ENCODE measurements at places on chromosomes 1 and 21. TPM values are rescaled to one million over a fixed set of nuclear protein-coding genes. Genes with fewer than 3 reads are reported as not detected.

The NFASC gene
- total RNA-seq, result 14.0 TPM

The ITGB2 gene
- total RNA-seq, result 72.2 TPM

The CNKSR1 gene
- 70.3 TPM for total RNA-seq

The SMCP gene
- total RNA-seq, result not detected

The IFI44L gene
- 3.6 TPM for total RNA-seq

The TNNI3K gene
- total RNA-seq, result 7.0 TPM

DNA sequence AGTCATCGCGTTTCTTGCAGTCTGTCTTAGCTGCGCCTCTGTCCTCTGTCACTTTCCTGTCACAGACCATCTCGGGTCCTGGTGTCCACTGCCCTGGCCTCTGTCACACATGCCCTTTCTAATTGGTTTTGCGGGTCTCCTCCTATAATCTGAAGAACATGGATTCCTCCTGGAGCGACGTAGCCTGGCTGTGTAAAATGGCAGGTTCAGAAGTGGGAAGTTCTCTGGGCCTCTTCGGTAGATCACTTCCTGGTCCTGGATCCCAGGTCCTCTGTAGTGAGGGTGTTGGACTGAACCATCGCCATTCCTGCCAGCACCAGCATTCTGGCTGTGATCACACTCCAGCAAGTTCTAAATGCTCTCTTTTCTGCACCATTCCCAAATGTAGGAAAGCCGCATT lies 857 bp downstream of the FAM3B start:
- peak; percentile 37 for DNase-seq

- no peak for DNase-seq
Observed at GRCh38 chr1:84406346-84406861, 8.1 kb downstream of the DNASE2B start.

DNA sequence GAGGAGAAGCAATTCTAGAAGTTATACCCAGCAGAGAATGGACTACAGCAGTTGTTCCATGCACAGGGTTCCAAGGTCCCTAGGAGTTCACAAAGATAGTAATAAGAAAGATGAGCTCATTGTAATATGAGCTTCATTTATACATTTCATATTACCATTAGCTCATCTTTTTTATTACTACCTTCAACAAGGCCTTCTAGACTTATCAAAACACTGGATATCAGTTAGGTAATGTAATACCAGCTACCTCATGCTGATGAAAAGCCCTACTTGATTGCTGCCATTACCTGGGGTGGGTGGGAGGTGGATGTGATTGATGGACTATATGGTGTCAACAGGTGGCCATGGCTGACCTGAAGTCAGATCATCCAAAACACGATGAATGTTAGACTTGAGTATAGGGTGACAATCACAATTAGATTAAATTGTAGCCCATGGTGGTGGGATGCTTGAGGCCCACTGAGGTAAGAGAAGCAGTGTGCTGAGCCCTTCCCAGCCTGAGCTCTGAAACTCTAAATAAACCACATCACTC lies 34.1 kb downstream of the SPATA46 start:
- no peak for DNase-seq

DNA sequence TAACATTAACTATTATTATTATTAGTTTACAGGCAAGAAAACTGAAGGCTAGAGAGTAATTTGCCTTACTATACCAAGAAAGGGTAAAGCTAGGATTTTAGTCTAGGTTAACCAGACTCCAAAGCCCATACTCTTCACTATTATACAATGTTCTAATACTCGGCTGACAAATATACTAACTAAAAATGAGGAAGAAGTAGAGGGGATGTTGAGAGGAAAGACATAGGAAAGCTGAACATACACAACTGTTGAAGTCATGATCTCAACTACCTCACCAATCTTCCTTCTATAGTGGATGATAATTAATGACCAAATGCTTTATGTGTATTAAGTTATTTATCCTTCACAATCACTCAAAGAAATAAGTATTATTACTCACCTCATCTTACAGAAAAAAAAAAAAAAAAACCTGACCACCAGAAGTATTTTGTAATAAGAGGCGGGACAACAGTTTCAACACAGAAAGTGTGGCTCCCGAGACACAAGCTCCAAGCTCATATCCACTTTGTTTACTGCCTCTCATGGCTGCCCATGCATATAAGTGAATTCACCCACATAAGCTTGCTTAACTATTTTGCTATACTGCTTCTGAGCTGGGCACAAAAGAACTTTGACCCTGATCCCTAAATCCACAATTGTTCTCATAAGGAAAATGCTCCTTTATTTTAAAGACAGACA lies 78.0 kb downstream of the USP1 start:
- no peak for DNase-seq

DNA sequence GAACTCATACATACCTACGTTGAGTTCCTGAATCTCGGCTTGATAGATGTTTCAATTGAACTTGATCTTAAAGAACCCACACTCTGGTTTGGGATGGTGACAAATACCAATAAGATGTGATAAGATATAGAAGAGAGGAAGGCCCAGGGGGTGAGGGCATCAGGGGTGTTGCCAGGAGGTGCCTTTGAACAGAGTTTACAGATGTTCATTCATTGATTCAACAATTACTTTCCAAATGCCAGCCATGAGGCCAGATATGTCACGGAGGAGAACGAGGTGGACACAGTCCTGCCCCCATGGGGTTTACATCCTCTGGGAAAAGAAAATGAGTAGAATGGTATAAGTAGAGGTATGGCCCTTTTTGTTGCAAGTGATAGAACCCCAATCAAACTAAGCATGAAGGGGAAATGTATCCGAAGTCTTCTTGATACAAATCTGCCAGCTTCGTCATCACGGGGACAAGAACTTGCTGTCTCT lies 659 bp downstream of the LRRC71 start:
- no peak for DNase-seq

GRCh38 chr1:38563942-38564735 lies 295.4 kb downstream of the RRAGC start:
- DNase-seq, result no peak

DNA sequence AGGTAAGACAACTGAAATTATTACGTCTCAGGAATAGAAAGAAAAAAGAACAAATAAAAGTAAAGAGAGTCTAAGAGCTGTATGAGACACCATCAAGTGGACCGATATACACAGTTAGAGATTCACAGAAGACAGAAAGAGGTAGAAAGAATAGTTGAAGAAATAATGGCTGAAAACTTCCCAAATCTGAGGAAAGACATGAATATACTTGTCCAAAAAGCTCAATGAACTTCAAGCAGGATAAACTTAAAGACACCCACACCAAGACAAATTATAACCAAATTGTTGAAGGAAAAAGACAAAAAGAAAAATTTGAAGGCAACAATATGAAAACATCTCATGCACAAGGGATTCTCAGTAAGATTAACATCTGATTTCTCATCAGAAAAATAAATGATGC lies 19.6 kb upstream of the WNT3A start:
- no peak for DNase-seq

GRCh38 chr1:44089371-44090048 lies 29.1 kb upstream of the KLF17 start:
- peak; percentile 21 for DNase-seq

DNA sequence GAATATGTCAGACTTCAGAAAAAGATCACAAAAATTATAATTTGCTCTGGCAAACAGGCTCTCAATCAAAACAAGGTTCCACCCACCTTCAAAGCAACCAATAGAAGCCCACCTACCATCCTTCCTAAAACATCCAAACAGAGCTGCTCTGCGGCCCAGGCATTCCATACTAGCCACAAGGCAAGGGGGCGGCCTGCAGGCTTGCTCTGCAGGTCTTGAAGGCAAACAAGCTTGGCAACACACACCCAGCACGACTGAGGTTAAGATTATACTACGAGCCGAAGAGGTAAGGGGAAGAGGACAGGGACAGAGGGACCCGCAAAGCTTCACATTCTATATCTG lies 207.3 kb downstream of the SLC45A1 start:
- peak; percentile 80 for DNase-seq

GRCh38 chr1:113871597-113872113 lies at the start of gene PTPN22:
Gene PTPN22, minus strand, starts transcription at chr1:113871712.
- peak; percentile 79 for DNase-seq

DNA sequence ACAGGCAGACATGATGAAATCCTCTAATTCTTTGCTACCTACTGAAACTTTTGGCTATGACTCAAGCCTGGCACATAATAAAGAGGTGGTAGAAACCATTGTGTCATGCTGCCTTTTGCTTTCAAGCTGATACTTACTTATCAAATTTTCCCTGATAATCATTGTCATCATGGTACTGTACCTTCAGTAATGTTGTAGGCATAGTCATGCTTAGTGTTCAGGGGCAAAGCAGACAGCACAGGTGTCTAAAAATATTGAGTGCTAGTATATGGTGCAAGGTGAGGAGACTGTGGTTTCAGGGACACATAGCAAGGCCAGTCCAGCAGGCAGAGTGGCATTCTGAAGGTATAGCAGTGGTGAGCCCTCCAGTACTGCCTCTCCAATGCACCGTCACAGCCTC lies 226.9 kb upstream of the DEPDC1 start:
- no peak for DNase-seq

Data from stomach (tissue), 19 donors.